CD4-positive, alpha-beta T cell treated with Interleukin-17A for 4 hours (primary cell): ENCODE measurements at places on chromosomes 4 and X.

- DNase-seq: no peak
Measured at GRCh38 chrX:22276781-22277180, 4.1 kb downstream of the CBLL2 start.

- DNase-seq: peak; percentile 10
Measured at GRCh38 chr4:98447648-98448047, 186.5 kb downstream of the RAP1GDS1 start.

DNA sequence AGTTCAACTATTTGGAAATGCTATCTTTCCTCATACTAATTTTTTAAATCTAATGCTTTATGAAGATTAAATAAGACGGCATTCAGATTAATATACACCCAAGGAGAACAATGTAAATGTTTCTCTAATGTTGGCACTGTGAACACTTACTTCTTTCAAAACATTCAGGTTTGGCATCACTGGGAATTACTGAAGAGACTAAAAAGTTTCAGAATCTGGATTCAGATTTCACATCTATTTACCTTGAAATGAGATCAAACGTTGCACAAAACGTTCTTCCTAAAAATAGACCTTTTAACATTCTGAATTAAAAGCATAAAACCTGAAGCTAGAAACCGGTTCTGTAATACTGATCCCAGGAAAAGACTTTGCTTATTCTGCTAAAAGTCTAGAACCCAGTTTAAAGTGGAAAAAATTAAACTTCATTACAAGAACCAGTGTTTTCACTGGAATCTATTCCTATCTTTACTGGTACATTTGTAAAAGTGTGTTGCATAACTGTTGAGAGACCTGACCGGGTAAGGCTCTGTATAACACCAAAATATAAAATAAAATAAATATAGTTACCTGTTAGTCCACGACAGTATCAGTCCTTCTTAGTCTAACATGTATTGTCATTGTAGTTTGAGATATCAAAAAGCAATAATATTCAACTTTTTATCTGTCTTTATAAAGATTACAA lies 117.4 kb upstream of the MAP9 start:
- DNase-seq: no peak

DNA sequence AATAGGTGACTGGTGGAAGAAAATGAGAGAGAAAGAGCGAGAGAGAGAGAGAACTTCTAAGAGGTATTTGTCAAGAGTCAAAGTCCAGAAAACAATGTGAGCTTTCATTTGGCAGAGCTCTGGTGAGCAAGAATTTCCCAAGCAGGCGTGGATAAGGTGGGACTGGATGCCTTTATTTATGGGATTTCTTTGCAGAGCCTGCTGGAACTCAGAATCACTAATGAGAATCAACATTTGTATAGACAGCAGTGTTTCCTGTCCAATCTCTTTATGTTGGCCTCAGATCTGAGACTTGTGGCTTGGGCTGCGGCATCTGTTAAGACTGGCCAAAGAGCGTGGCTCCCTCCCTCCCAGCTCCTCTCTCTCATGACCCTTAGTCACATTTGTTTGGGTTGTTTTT lies 67.9 kb upstream of the TBL1X start:
- no peak for DNase-seq

GRCh38 chr4:152927737-152928136 lies 8.4 kb upstream of the FHDC1 start:
- DNase-seq: no peak

GRCh38 chrX:133922390-133922771 lies 63.0 kb downstream of the GPC3 start:
- peak; percentile 5 for DNase-seq

DNA sequence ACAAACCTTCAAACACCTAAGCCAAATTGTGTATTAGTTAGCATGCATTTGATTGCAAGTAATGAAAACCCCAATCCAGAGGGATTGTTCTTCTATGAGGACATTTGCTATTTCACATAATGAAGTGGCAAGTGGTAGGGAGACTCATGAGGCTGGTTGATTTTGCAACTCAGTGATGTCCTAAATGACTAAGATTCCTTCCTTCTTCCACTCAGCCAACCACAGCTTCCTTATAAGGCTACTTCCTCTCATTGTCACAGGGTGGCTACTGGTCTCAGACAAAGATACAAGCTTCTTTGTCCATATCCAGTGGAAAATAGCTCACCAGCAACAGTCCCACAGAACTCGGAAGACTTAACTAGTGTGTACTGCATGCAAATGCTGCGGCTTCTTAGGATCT lies 5.3 kb upstream of the OTC start:
- no peak for DNase-seq

- no peak for DNase-seq
Measured at GRCh38 chr4:99983289-99983943, 33.3 kb upstream of the H2AZ1 start.

DNA sequence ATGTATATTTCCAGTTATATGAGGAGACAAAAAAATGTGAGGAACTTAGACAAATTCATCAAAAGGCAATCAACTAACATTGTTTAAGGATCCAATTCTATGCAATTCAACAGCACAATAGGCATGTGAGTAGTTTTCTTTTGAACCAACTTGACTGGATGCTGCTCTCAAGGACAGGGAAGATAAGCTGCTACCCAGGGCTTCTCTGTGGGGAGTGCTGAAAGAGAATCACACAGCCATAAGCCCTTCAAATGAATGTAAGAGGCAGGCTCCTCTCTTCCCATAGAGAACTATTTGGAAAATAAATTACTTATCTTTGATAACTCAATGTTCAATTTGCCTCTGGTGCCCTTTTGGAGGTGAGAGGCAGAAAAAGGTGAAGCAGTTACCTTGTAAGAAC lies 1413.6 kb downstream of the PCDH7 start:
- no peak for DNase-seq

- DNase-seq: no peak
Measured at GRCh38 chrX:118565853-118566252, 70.2 kb downstream of the DOCK11 start.

DNA sequence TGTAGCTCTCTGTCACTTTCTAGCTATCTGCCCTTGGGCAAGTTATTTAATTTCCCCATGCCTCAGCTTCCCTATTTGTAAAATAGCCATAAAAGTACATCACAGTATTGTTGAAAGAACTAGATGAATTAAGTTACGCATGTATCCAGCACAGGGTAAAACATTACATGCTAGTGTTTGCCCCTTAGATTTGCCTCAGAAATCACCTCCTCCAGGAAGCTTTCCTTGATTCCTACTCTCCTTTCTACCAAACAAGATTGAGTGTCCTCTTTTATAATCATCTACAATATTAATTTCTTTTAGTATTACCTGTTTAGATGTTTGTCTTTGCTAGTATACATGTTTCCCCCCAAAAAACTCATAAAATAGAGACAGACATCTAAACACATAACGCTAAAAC lies 369.5 kb downstream of the GBA3 start:
- DNase-seq: no peak

- no peak for DNase-seq
Measured at GRCh38 chr4:21638171-21638725, 310.3 kb downstream of the KCNIP4 start.

- no peak for DNase-seq
Measured at GRCh38 chr4:44434247-44434646, 14.4 kb downstream of the KCTD8 start.

DNA sequence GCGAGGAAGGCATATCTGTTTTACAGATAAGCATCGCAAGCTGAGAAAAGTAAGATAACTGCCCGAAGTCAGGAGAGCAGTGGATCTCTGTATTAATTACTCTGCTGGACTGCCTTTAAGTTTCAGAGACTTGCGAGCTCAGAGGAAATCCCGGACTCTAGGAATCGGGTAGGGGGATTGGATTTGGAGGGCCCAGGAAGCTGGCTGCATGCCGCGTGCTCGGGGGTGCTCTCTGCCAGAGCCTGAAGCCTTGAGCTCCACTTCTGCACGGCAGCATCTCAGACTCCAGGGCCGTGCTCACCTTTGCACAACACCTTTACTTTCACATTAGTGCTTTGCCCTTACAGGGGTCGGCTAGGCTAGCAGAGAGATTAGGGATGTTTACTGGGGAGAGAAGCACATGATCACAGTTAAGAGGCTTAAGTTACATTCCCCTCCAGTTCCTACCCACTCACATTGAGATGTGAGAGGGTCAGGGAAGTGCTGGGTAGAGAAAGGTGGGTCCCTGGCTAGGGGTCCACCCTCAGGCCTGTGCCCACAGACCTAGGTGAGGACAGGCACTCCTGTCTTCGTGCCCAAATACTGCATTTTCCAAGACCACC lies 57.0 kb downstream of the TRIML1 start:
- no peak for DNase-seq

DNA sequence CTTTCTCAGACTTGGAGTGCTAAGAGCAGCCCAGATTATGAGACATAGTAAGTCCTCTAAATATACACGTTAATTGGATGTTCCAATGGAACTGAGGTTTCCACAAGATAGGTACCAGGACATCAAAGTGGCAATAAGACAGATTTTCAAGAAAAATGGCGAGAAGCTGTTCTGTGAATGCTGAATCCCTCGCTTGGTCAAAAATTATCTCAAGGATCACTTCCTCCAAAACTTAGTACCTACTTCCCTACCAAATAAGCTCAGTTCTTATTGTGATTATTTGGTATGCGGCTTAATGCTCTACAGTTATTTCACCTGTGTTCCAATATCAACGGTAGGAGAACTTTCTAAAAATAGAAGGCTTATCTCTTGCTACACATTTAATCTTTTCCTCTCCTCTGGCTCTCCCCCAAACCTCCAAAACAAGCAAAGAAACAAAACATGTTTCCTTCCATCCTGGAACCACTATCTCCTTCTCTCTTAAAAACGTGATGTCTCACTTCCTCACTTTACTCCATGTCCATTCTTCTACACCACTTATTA lies 14.7 kb downstream of the PDGFC start:
- DNase-seq: no peak

GRCh38 chr4:184375027-184375426 lies 99.3 kb downstream of the IRF2 start:
- DNase-seq: no peak

GRCh38 chr4:129014566-129015509 lies 78.5 kb downstream of the SCLT1 start:
- no peak for DNase-seq

GRCh38 chrX:46587158-46587557 lies 13.6 kb downstream of the CHST7 start:
- no peak for DNase-seq

- no peak for DNase-seq
Measured at GRCh38 chr4:161342881-161343568, 820.8 kb downstream of the FSTL5 start.

GRCh38 chr4:88315460-88316017 lies 31.2 kb upstream of the PPM1K start:
- DNase-seq: no peak

GRCh38 chr4:38209654-38210053 lies 249.5 kb downstream of the PTTG2 start:
- no peak for DNase-seq

DNA sequence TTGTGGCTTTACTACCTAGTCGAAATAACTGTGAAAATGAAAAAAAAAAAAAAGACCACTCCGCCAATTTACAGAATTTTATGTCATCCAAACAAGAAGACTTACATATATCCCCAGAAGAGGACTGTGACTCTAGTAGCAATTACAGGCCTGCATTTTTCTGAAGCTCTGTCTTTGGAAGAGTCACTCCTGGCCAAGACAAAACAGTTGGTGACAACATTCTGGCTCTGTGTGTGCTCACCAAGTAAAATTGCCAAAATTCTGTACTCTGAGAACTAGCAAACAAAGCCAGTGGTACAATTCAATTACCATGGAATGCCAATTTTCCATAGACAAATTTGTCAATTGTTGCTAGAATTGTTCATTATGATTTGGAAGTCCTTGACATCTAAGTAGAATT lies 311.1 kb downstream of the PDGFC start:
- DNase-seq: no peak

- no peak for DNase-seq
Measured at GRCh38 chrX:151722241-151722846, 6.5 kb downstream of the FATE1 start.

GRCh38 chrX:140586951-140587350 lies 82.1 kb upstream of the SOX3 start:
- DNase-seq: no peak

DNA sequence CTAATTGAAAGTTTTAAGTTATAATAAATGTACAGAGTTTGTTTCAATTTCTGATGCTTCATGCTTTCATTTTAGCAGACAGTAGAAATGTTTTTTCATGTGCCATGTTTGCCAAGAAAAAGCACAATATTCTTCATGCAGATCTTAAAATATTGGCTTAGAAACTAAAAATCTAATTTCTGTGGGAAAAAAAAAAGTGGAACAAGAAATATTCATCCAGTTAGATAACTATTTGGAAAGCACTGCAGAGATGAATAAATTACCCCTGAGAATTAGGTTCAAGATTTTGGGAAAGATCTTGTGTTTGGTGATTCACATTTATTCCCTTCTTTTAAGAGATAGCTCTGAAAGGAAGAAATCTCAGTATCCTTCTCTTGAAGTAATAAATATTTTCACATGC lies 912.5 kb downstream of the C4orf33 start:
- no peak for DNase-seq

DNA sequence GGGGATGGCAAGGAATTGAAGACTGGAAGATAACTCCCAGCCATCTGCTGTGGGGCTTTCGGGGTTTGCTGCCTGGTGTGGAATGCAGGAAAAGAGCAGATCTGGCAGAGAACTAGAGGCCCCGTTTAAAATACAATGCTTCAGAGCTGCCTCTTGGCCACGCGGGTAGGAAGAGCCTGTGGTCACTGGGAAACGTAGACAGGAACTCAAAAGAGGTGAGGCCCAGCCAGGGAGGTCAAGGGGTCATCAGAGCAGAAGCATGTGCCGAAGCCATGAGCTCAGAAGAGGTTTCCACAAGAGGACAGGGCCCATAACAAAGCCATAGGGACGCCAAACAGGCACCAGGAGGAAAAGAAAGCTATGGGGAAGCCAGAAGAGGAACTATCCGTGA lies 14.5 kb upstream of the STS start:
- DNase-seq: no peak

DNA sequence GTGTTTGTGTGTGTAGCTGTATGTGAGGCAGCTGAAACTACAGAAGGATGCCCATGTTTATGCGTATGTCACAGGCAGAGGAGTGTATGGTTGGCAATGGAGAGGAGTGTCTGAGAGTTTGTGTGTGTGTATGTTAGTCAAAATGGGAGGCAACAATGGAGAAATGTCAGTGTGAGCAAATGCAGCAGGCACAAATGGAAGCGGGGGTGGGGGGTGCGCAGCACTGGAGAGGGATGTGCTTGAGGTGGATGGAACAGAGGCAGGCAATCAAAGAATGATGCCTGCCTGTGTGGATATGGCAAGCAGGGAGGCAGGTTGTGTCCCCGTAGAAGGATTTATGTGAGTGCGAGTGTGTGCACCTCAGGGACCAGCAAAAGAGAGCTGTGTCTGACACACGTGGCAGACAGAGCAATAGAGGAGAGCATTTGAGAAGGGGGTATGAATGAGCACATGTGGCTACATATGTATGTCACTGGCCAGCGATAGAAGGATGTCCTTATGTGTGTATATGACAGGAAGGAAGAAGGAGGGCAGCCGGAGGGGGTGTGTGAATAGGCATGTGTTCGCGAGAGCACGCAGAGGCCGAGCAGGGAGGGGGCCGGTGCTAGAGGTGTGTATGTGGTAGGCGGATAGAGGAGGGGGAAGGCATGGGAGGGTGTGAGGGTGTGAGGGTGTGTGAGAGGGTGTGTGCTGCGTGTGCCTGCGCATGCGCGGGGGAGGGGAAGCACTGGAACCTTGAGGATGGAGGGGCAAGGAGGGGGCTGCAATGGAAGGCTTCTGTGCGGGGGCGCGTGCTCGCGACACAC lies 1.1 kb downstream of the PJA1 start:
- peak; percentile 75 for DNase-seq
